ENCODE measurements at places on chromosomes 16 and 17.
A peak's percentile ranks its signal among the peaks of the same experiment; 100 is the strongest.

- DNase-seq, result no peak
These were observed 44.0 kb downstream of the CFAP20 start for GRCh38 chr16:58085171-58085570.

DNA sequence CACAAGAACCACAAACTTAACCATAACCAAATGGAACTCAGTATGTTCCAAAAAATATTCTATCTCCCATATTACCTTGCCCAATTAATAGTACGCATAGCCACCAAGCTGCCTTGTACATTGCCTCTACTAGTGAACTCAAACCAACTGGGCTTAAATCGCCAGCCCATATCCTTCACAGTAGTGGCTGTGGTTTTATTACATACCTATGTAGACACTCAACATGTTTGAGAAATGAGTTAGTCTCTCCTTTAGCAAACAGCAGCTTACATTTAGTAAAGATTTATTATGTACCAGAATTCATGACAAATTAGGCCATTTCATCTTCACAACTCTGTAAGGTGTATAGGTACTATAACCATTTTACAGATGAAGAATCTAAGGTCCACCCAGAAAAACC, 41.4 kb downstream of the GRB2 start:
- DNase-seq, result peak; percentile 74

- no peak for DNase-seq
These were observed 1.2 kb upstream of the TNRC6C start for GRCh38 chr17:77957235-77957856.

DNA sequence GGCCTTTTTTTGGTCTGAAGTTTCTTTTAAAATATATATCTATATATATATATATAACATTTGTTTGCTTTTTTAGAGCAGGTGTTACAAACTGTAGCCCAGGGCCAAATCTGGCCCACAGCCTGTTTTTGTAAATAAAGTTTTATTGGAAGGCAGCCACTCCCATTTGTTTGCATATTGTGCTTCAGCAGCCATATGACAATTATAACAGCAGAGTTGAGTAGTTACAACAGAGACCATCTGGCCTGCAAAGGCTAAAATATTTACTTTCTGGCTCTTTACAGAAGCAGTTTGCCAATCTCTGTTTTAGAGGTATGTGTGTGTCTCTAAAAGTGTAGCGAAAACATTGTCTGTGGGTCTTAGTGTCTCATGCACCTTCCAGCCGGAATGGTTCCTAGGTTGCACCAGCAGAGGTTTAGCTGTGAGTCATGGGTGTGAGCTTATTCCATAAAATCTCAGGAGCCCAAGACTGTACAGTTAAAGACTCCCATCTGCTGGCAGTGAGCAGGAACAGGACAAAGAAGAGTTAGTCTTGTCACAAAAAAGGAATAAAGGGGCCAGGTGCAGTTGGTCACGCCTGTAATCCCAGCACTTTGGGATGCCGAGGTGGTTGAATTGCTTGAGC, 23.8 kb downstream of the LCMT1 start:
- peak; percentile 68 for DNase-seq

GRCh38 chr17:32523827-32524552, 37.2 kb downstream of the CDK5R1 start:
- DNase-seq, result no peak

- DNase-seq, result peak; percentile 79
These were observed 54.8 kb downstream of the VMP1 start for GRCh38 chr17:59762049-59762823.

DNA sequence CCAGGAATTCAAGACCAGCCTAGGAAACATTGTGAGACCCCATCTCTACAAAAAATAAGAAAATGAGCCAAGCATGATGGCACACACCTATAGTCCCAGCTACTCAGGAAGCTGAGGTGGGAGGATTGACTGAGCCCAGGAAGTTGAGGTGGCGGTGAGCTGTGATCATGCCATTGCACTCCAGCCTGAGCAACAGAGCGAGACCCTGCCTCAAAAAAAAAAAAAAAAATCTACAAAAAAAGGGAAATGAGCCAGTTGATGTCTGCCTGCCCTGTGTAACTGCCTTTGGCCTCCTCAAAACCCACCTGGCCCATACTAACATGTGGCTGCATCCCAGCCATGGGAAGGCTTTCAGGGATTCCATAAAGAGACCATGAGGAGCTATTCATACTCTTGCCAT, 4.5 kb downstream of the RANBP10 start:
- DNase-seq, result no peak

- no peak for DNase-seq
These were observed 635 bp downstream of the SCPEP1 start for GRCh38 chr17:56978441-56979090.

- no peak for DNase-seq
These were observed 1.6 kb upstream of the CCL14 start for GRCh38 chr17:35988164-35988563.

GRCh38 chr16:87724490-87725291, 41.1 kb downstream of the KLHDC4 start:
- DNase-seq, result no peak

GRCh38 chr17:63356337-63356757, 89.8 kb downstream of the CYB561 start:
- peak; percentile 46 for DNase-seq

DNA sequence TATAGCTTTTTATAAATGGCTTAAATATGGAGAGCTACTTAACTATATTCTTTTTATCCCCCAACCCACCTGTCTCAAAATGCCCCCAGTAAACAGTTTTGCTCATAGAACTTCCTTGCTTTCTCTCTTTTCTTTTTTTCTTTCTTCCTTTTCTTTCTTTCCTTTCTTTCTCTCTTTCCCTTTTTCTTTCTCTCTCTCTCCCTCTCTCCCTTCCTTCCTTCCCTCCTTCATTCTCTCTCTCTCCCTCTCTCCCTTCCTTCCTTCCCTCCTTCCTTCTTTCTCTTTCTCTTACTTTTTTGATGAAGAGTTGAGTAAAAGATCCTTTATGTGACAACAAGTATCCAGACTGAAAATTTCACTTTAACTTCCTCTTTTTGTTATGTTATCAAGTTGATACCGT, 48.2 kb downstream of the KCNJ2 start:
- DNase-seq, result no peak

DNA sequence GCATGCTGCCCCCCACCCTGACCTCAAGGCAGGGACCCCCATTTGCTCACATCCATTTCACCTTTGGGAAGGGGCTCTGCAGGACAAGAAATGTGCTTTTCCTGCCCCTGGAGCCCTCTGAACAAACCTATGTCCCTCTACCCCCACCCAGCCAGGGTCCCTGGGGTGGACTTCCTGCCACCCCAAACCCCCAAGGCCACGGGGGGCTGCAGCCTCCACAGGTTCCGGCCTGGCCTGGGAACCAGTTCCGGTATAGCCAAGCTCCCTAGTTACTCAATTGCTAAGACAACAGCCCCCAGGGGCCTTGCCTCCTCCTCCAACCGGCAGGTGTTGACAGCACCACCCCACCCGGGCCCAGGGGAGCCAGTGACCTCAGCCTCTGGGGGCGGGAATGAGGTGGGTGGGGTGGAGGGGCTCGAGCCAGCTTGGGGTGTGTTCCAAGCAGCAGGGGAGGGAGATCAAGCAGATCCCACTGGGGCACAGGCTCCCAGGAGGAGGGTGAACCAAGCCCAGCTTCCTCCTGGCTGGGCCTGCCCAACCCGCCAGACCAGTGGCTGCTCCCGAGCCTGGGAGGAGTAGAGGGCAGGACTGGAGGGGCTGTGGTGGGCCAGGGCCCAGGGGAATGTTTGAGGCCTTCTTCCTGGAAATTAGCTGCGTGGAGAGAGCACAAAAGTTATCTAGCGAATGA, 6.6 kb downstream of the PNMT start:
- DNase-seq, result peak; percentile 51

DNA sequence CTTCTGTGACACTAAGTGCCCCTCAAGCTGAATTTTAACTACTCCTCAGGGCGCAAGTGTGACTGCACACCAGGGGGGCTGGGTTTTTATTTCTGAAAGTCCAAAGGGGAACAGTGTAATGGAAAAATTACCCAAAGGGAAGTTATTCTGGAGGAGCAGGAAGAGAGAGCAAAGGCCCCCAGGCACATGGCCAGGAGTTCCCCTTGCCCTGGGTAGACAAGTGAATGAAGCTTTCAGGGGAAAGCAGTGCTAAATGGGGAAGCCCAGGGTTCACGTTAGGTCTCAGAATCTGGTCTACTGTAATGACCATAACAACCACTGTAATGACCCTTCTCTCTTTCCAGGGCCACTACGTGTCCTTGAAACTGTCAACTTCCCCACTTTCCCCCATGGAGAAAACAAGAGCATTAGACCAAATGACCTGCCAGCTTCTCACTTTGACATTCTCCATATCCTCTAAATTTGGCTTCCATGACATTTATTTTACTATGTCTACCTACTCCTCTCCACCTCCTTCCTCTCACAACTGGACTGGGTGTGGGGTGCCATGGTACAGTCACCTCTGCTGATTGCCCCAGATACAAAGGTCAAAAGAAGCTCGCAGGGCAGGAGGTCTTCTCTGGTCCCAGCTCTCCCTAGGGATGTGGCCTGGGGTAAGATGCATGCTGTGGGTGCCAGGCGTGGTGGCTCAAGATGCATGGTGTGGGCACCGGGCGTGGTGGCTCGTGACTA, 34.1 kb upstream of the MMP2 start:
- no peak for DNase-seq

DNA sequence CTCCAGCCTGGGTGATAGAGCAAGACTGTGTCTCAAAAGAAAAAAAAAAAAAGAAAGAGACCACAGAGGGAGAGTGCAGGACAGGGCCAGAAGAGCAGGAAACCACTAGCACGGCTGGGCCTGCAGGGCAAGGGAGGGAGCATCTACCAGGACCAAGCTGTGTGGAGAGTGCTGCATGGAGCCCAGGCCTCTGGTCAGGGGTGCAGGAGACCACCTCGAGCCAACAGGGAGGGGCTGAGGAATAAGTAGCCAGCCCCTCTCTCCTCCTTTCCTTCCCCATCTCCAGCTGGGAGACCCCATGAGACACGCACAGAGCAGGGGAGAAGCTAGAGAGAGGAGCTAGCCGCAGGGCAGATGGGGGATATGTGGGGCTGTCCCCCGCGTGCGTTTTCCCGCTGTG, 67.0 kb upstream of the DNAH17 start:
- no peak for DNase-seq

DNA sequence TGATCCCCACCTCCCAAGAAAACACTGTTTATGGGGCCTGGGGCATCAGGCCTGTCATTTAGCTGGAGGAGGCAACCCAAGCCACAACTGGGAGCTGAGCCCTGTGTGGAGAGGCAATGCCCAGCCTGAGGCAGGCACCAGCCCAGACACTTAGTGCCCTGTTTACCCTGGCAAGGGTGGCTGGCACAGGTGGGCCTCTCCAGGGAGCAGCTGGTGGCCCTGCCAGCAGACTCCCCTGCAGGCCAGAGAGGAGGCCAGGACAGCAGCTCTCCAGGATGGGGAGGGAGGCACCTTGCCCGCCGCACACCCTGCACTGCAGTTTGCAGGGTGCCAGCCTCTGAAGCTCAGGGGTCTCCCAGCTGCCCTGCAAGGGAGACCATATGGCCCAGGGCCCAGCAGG, 9.1 kb upstream of the TMEM92 start:
- DNase-seq, result no peak

DNA sequence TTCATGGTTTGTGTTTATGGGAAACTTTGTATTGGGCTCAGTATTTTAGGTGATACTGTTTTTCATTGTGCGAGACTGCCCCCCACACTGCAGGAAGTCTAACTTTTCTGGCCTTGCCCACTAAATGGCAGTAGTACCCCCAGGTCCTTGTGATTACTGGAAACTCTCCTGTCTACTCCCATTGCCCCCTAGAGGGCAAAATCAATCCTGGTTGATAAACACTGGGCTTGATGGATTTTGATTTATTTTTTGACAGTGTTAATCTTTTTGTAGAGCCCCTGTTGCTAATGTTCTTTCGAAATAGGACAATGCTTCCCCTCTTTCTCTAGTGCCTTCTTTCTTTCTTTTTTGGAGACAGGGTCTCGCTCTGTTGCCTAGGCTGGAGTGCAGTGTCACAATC, 15.5 kb downstream of the METTL9 start:
- no peak for DNase-seq

DNA sequence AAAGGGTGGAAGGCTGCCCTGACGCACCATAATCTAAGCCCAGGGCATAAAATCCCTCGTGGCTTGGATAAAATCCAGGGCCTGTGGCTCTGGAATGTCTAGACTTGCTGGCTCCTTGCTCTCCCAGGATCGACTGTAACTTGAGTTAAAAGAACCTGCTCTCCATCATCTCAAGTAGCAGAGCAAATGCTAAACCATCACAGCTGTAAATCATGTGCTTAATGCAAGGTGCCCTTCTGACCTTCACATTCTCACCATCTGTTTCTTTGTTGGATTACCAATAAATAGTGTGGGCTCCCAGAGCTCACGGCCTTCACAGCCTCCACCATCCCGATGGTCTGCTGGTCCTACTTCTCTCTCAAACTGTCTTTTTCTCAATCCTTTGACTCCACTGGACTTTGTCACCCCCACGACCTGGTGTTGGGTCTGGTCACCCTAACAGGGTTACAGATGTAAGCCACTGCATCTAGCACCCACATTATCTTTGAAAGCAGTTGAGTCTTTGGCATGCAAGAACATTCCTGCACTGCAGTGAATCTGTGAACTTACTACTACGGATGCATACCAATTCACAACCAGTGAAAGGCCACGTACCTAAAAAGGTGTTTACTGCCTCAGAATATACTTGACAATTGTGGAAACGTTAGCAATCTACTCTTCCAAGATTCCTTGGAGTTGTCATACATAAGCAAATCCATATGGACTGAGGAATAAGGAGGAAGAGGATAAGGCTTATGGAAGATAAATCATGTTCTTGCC, 15.3 kb downstream of the RSL1D1 start:
- peak; percentile 28 for DNase-seq

GRCh38 chr17:81508639-81509206, 3.9 kb downstream of the ACTG1 start:
- DNase-seq, result peak; percentile 76

GRCh38 chr16:30348113-30348512, 7.0 kb downstream of the CD2BP2 start:
- no peak for DNase-seq

DNA sequence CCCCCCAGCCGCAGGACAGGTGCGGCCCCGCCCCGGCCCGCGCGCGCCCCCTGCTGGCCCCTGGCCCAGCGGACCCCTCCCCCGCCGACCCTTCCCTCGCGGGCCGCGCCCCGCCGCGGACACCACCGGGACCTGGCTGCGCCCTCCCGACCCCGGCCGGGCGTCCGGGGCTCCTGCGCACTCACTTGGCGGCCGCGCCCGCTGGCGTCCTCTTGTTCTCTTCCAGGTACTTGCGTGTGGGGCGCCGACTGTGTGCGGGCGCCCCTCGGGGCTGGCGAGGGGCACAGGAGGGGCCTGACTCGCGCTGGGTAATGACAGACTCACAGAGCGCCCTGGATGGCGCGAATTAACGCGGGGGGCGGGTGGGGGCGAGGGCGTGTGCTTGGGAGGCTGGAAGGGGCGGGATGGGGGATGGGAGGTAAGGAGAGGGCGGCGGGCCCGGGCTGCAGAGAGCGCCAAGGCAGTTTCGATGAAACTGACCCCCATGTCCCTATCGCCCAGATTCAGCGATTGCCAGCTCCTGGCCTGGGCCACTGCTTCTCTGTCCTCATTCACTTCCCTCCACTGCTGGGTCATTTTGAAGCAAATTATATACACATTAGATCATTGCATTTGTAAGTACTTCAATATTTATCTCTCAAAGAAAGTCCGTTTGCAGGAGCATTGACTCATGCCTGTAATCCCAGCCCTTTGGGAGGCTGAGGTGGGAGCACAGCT, 445 bp upstream of the DBNDD1 start:
- DNase-seq, result peak; percentile 58

All from epithelial cell of esophagus (primary cell).